ENCODE measurements at places on chromosomes 12 and 14. TPM values are rescaled to one million over a fixed set of nuclear protein-coding genes. Genes with fewer than 3 reads are reported as not detected.

DNA sequence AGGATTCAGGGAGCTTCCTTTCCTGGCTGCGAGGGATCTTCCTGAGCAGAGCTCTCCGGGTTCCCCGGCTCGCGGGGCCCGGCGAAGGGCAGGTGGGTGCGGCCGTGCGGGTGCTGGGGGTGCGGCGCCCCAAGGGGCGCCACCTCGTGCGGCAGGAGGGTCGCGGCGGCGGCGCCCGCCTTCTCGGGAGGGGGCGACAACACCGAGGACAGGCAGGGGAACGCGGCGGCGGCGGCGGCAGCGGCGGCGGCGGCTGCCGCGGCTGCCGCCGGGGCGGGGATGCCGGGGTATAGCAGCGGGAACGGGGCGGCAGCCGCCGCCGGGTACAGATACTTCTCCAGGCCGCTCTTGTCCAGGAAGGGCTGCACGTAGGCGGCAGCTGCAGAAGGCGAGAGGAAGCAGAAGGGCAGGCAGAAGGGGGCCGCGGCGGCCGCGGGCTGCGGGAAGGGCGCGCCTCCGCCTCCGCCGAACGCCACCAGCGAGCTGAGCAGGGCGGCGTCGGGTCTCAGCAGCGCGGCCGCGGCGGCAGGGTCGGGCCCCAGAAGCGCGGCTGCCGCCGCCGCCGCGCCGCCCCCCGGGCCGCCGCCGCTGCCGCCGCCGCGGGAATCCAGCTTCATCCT is 2.7 kb downstream of the BHLHE41 start:
- no peak for DNase-seq

DNA sequence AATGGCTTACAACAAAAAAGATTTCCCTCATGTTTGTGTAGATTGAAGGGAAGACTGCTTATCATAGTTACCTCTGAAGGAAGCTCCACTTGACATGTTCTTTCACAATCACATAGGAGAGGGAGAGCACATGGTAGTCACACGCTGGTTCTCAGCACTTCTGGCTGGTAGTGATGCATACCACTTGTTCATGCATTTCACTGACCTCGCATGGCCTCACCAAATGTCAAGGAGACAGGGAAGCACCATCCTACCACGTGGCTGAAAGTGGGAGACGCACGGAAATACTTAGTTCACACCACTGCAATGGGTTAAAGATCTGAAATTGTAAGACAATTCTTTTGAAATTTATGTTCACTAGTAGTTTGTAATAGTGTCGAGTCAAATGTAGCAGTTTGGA is 74.0 kb downstream of the PDE3A start:
- DNase-seq, result no peak

- DNase-seq, result no peak
Observed at GRCh38 chr12:53096089-53096741, 1.3 kb upstream of the IGFBP6 start.

DNA sequence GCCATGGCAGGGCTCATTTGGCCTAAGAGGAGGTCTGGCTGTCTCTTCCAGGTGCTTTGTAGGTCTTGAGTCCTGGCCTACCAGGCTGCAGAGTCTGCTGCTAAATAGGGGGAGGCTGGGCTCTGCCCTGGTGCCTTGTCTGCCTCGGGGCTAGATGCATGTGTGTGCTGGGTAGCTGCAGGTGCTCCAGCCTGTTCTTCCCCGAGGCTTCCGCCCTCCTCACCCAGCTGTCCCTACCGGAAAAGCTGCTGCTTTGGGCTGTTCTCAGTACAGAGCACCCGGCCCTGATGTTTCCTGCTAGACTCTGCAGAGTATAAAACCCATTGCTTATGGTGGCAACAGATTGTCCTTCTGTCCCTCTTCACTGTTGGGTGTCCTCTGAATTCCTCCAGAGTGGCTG is 37.7 kb downstream of the RAB35 start:
- no peak for DNase-seq

Gene DHRS4
- total RNA-seq, result 19.1 TPM

GRCh38 chr14:52043690-52044089 is 25.2 kb downstream of the NID2 start:
- DNase-seq, result no peak

DNA sequence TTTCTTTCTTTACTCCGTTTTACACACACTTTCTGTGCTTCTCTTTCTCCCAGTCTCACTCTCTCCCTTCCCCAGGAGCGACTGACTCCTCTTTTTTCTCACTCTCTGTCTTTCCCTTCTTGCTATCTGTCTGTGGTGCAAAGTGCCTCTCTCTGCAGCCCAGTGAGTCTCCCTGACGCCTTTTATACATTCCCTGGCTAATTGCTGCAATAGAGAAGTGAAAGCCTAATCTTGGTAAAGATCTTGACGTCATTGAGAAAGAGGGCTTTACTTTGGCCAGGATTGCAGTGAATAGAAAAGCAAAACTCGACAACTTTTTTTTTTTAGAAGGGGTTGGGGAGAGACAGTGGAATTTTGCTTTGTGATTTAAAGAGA is 706 bp upstream of the DIO2 start:
- no peak for DNase-seq

Gene RNU4-1
- 2,875 TPM for total RNA-seq

Gene MYH6
- total RNA-seq, result not detected

GRCh38 chr12:29582146-29582545 is 84.7 kb upstream of the OVCH1 start:
- DNase-seq, result no peak

Gene AMHR2
- total RNA-seq, result not detected
